ENCODE measurements at places on chromosomes 7 and 10. TPM values are rescaled to one million over a fixed set of nuclear protein-coding genes. Genes with fewer than 3 reads are reported as not detected.

The ASZ1 gene
- polyA plus RNA-seq = not detected

GRCh38 chr7:158536871-158537515 lies 50.6 kb downstream of the PTPRN2 start:
- no peak for DNase-seq

DNA sequence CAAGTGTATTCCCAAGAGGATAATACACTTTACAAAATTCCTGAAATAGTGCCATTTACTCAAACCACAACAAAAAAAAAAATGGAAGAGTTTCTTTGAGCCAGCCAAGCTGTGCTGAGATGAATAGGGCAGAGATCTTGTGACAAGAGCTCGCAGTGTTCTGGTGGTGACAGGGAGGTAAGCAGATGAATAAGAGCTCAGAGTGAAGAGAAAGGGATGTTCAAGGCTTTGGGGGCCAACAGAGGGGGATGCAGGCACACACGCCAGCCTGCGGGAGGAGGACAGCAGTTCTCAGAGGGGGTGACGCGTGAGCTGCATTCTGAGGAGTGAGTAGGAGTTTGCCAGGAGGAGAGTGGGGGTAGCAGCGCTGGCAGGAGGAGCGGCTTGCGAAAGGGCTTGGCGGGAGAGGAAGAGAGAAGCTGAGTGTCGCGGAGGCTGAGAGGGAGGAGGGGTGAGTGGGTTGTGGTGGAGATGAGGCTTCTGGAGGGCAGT lies 194.4 kb upstream of the IMMP2L start:
- DNase-seq = peak; percentile 30

GRCh38 chr7:147207988-147208387 lies 1091.4 kb downstream of the CNTNAP2 start:
- no peak for DNase-seq
